LHCN-M2 (cell line): ENCODE measurements at places on chromosomes 16 and 17. TPM values are rescaled to one million over a fixed set of nuclear protein-coding genes. Genes with fewer than 3 reads are reported as not detected.

ZP2 gene
- not detected in 2 replicates for total RNA-seq

DYNLRB2 gene
- total RNA-seq, result not detected in 2 replicates

HOXB9 gene
- 3.6 and 5.1 TPM in 2 replicates for total RNA-seq

SMIM36 gene
- total RNA-seq, result not detected in 2 replicates

ZBTB4 gene
- 25.3 and 27.8 TPM in 2 replicates for total RNA-seq

SLC12A3 gene
- total RNA-seq, result 0.11 TPM in 1 of 2 replicates, not detected in the other

ALDOC gene
- total RNA-seq, result 38.5 and 47.4 TPM in 2 replicates

MRC2 gene
- total RNA-seq, result 210 and 281 TPM in 2 replicates

KRT15 gene
- total RNA-seq, result 0.19 and 0.46 TPM in 2 replicates

C16orf74 gene
- total RNA-seq, result not detected in 2 replicates

NOD2 gene
- 0.26 and 0.80 TPM in 2 replicates for total RNA-seq

LGALS9B gene
- not detected in 2 replicates for total RNA-seq

SDR42E2 gene
- total RNA-seq, result not detected in 2 replicates

GRAPL gene
- not detected in 2 replicates for total RNA-seq

TBX21 gene
- total RNA-seq, result not detected in 2 replicates

CORO1A gene
- total RNA-seq, result 5.0 and 6.7 TPM in 2 replicates

LUC7L gene
- 51.2 and 56.2 TPM in 2 replicates for total RNA-seq

MARCHF10 gene
- total RNA-seq, result 0.11 and 0.13 TPM in 2 replicates

TBC1D26 gene
- total RNA-seq, result not detected in 2 replicates

PPL gene
- 0.13 and 0.86 TPM in 2 replicates for total RNA-seq

EME1 gene
- total RNA-seq, result 13.9 and 18.1 TPM in 2 replicates

CCL5 gene
- 1.1 and 1.9 TPM in 2 replicates for total RNA-seq

EPN3 gene
- total RNA-seq, result 0.11 TPM in 1 of 2 replicates, not detected in the other

HOXB6 gene
- 21.5 and 24.9 TPM in 2 replicates for total RNA-seq

ABCA10 gene
- not detected in 2 replicates for total RNA-seq

CA4 gene
- not detected in 2 replicates for total RNA-seq

MT1E gene
- total RNA-seq, result 712 and 733 TPM in 2 replicates

HGS gene
- 157 and 200 TPM in 2 replicates for total RNA-seq

CIITA gene
- total RNA-seq, result 1.1 TPM in 2 replicates

GP2 gene
- total RNA-seq, result not detected in 2 replicates

CBX4 gene
- 18.1 and 18.5 TPM in 2 replicates for total RNA-seq

G6PC1 gene
- not detected in 2 replicates for total RNA-seq

APOBR gene
- total RNA-seq, result not detected in 2 replicates

EPX gene
- total RNA-seq, result not detected in 2 replicates

MT1F gene
- total RNA-seq, result not detected in 2 replicates

TBC1D3 gene
- total RNA-seq, result not detected in 2 replicates

CYTH1 gene
- 24.9 and 26.1 TPM in 2 replicates for total RNA-seq

LGALS9 gene
- total RNA-seq, result 0.11 TPM in 1 of 2 replicates, not detected in the other

HBM gene
- total RNA-seq, result not detected in 2 replicates
